Cortex of kidney (tissue), 1 donor: ENCODE measurements at places on chromosomes 16 and 17.

DNA sequence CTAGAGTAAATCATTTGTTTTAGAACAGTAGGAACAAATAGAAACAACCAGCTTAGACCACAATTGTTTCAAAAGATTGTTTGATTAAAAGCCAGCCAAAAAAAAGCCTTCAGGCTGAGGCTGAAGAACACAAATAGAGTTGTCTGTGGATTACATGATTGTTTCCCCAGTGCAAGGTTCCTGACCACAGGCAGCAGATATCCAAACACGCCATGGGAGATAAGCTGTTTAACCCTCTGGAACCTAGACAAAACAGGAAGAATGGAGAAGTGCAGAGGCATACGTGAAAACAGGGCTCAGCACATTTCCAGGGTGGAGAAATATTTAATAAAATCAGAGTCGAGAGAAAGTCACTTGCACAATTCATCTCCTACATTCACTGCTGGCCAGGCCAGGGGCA lies 21.0 kb downstream of the ATPAF2 start:
- DNase-seq, result no peak

DNA sequence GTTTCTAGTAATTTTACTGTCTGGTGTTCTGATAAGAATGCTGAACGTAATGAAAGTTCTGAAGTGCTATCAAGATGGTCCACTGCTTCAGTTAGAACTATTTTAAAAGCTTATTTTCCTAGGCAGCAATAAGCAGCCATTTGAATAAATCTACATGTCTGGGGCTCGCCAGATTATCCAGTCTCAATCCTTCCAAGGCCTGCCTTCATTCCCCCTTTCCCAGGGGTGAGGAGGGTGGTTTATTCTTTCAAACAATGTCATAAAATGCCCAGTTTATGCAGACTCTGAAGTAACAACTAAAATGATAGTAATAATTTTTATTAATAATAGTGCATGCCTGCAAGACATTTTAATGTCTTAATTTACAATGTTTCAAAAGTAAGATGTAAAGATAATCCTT lies 2.4 kb downstream of the CDH11 start:
- DNase-seq, result no peak

- no peak for DNase-seq
Measured at GRCh38 chr17:81334391-81334901, 39.3 kb upstream of the SLC38A10 start.

GRCh38 chr17:19370493-19370960 lies 7.8 kb upstream of the MAPK7 start:
- DNase-seq, result no peak

GRCh38 chr17:13352747-13353415 lies 248.8 kb downstream of the HS3ST3A1 start:
- no peak for DNase-seq

GRCh38 chr17:78232859-78233173 lies 1.4 kb downstream of the TMEM235 start:
- DNase-seq, result no peak
